ENCODE measurements at places on chromosomes 7 and 10.
A peak's percentile ranks its signal among the peaks of the same experiment; 100 is the strongest.

GRCh38 chr10:3493621-3494020 lies 291.4 kb downstream of the KLF6 start:
- DNase-seq, result no peak

GRCh38 chr10:17077346-17077781 lies 52.2 kb downstream of the CUBN start:
- no peak for DNase-seq

- no peak for DNase-seq
Observed at GRCh38 chr7:134724606-134725005, 54.8 kb upstream of the CALD1 start.

GRCh38 chr10:29841724-29842649 lies 207.2 kb upstream of the SVIL start:
- DNase-seq, result no peak

- no peak for DNase-seq
Observed at GRCh38 chr10:102832248-102832647, 5.0 kb downstream of the CYP17A1 start.

GRCh38 chr7:2306688-2307087 lies 7.6 kb downstream of the SNX8 start:
- no peak for DNase-seq

- peak; percentile 55 for DNase-seq
Observed at GRCh38 chr7:28560767-28561166, 148.4 kb downstream of the CREB5 start.

DNA sequence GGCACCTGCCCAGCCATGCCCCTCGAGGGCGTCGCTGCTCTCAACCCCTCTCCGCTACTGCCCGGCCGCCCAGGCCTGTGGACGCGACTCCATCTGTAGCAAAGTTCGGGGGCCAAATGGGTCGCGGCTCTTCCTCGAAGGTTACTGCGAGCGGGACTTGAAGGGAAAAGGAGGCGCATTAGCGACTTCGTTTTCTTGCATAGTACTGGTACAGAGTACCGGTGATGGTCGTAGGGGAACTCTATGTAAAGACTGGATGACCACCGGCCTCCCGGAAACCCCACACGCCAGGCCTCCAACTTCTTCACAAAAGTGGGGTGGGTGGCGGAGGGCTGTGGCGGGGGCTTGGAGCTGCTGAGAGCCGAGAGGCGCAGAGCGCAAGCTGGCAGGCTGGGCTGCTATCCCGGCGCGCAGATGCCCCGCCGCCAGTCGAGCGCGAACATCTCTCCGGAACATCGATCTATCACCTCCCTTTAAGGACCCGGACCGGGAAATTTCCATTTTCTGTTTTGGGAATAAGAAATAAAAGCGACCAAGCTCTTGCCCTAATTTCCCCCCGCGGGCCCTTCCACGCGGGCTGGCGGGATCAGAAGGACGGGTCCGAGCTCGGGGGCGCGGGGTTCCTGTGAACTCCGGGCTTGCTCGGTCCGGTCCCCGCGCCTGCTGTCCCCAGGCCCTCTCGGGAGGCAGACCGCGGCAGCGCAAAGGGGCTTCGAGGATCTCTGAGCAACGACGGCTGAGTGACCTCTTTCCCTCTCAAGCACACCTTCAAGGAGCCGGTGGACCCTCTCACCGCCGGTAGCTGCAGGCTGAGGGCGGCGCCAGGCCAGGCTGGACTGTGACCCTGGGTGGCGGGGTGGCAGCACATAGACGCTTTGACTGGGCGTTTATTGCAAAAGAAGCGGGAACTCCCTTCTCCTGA lies 12.2 kb upstream of the FEZF1 start:
- no peak for DNase-seq

DNA sequence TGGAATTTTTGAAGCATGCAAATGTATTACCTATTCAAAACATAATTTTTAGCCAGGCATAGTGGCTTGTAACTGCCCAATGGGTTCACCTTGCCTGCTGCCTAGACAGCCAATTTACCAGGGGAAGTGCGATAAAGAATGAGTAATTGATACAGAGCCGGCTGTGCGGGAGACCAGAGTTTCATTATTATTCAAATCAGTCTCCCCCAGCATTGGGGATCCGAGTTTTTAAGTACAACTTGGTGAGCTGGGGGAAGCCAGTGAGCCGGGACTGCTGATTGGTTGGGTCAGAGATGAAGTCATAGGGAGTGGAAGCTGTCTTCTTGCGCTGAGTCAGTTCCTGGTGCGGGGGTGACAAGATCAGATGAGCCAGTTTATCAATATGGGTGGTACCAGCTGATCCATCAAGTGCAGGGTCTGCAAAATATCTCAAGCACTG lies 29.1 kb upstream of the NRBF2 start:
- DNase-seq, result no peak

- no peak for DNase-seq
Observed at GRCh38 chr10:8978100-8978499, 923.6 kb downstream of the GATA3 start.

DNA sequence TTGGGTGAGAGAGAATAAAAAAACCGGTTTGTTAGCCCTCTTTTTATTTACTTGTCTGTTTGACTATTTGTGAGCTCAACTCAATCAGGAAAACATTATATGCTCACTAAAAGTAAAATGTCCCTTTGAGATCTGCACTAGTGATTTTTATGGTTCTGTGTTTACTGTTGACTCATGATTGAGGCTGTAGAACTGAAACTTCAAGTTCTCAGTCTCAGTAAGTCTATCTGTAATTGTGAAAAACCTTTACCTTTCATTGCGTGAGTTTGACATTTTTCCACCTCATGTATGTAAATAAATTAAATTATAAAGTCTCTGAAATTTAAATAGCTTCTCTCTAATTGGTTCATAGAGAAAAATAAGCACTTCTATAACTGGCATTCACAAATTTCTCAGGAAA lies 17.0 kb upstream of the CASD1 start:
- no peak for DNase-seq

DNA sequence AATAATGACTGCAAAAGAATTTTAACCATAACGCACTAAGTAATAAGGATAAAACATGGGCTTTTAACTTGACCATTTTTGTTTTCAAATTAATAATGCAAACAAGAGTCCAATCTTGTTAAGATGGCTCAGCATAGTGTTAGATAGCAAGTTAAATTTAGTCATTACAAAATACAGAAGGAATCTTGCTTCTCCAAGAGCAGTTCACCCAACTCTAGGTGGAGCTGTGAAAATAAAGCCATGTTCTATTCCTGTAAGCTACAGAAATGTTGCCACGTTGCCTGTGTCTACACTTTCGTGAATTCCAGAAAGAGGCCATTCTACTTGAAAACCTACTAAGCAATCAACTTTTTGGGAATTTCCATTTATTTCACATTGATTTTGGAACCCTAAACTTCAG lies 191.9 kb downstream of the SFMBT2 start:
- DNase-seq, result no peak

- no peak for DNase-seq
Observed at GRCh38 chr7:4079366-4079765, 602.7 kb upstream of the FOXK1 start.

- peak; percentile 49 for DNase-seq
Observed at GRCh38 chr7:44431091-44431608, 59.3 kb downstream of the NUDCD3 start.

GRCh38 chr7:51289623-51290303 lies 26.8 kb downstream of the COBL start:
- no peak for DNase-seq

DNA sequence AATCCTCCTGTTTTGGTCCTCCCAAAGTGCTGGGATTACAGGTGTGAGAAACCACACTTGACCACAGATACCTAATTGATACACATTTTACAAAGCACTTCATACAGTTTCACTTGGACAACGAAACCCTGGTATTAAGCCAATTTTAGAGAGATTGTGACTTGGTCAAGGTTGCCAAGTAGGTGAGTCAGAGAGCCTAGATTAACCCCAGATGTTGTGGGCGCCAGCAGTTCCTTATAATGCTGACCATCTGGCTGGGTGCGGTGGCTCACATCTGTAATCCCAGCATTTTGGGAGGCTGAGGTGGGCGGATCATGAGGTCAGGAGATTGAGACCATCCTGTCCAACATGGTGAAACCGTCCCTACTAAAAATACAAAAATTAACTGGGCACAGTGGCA lies 4.9 kb upstream of the PHKG1 start:
- no peak for DNase-seq

- DNase-seq, result no peak
Observed at GRCh38 chr10:29119374-29119773, 169.5 kb upstream of the LYZL1 start.

DNA sequence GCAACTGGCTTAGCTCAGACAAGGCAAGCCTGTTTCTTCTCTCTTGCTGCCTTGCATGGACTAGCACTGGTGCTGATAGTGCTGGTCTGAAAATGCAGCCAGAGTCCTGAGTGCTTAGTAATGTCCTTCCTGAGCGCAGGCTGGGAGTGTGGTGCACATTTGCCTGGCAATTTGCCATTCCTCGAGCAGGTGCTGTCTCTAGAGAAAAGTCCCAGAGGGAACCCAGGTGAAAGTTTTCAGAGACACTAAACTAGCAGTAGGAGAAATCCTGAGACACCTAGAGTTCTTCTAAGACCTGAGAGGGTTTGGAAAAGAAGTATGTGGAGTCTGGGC lies 1.9 kb downstream of the SFTPD start:
- no peak for DNase-seq

DNA sequence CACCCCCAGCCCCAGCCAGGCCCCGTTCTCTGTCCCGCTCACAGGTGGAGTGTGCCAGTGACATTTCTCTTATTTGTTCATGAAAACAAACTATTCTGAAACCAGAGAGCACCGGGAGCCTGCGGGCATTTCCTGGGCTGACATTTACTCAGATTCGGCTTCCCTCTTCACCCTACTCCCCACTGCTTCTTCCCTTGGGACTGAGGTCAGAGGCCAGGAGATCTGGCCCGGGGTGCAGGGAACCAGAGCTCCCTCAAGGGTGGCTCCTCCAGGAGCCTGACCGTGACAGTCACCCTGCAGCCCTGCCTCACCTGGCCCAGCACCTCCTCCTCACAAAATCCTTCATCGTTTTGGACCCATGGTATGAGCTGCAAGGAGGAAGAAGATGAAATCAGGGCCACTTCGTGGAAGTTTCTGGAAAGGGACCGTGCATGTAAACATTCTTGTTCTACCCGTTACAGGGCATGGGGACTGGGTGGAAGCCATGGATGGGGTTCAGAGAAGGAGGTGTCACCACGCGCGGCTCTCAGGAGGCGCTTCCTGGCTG lies 12.2 kb downstream of the BHLHA15 start:
- no peak for DNase-seq

- DNase-seq, result no peak
Observed at GRCh38 chr10:110413903-110414547, 83.7 kb upstream of the DUSP5 start.

DNA sequence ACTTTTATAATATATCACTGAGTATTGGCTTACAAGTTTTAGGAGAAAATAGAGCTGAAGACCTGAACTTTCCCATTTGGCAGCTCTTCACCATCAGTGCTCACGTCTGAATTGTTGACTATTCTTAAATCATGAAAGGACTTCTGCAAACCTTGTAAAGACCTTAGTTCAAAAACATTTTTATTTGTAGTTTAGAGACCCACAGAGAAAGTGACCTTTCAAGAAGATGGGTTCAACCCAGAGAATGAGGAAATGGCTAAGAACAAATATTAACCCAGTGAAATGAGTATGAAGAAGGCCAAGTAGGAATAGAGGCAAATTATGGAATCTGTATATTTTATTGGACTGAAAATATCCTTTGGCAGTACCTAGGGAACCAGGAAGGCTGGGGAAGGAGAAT lies 1151.1 kb downstream of the GATA3 start:
- no peak for DNase-seq

- DNase-seq, result no peak
Observed at GRCh38 chr7:139255290-139255689, 24.3 kb downstream of the UBN2 start.

DNA sequence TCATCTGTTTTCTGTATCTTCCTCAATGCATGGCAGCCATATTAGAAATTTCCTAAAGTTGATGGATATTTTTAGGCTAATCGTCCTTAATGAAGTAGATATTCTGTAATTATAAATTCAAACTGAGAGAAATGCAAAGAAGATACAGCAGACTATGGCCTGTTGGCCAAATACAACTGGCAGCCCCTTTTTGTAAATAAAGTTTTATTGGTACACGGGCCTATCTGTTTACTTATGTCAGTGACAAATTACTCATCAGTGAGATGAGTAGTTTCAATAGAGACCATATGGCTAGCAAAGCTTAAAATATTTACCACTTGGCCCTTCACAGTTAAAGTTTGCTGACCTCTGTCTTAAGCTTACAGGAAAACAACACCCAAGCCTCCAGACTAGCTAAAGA lies 112.3 kb downstream of the HTR7 start:
- DNase-seq, result no peak

- peak; percentile 47 for DNase-seq
Observed at GRCh38 chr7:44994877-44995554, 5.0 kb upstream of the CCM2 start.

GRCh38 chr10:21696302-21696701 lies 162.3 kb downstream of the MLLT10 start:
- DNase-seq, result no peak

- peak; percentile 35 for DNase-seq
Observed at GRCh38 chr7:142809671-142810070, 38.9 kb downstream of the PRSS2 start.

DNA sequence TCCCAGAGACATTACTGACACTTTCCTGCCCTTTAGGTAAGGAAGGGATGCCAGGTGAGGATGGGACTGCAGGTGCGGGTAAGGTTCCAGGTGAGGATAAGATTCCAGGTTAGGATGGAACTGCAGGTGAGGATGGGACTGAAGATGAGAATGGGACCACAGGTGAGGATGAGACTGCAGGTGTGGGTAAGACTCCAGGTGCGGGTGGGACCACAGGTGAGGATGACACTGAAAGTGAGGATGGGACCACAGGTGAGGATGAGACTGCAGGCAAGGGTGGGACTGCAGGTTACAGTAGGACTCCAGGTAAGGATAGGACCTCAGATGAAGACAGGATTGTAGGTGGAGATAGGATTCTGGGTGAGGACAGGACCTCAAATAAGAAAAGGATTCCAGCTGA lies 322.3 kb downstream of the WDR37 start:
- DNase-seq, result no peak

DNA sequence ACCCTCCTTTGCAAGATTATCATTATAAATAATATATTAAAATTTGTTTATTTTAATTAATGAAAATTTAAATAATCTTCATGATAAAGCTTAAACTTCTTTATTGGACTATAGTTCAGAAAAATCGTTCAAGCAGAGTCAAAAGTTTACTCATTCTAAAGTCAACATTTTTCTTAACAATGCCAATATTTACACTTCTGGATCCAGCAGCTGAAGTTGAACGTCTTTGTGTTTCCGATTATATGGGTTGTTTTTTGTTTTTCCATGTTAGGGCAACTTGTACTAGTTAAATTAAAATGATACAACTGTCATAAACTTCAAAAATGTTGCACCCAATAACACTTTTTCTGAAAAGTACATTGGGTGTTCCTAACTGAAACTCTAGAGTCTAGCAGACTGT lies 43.8 kb downstream of the GRB10 start:
- DNase-seq, result no peak

- DNase-seq, result no peak
Observed at GRCh38 chr7:125355899-125356298, 426.3 kb upstream of the POT1 start.

- no peak for DNase-seq
Observed at GRCh38 chr7:73906874-73907273, 45.9 kb downstream of the TMEM270 start.

- peak; percentile 33 for DNase-seq
Observed at GRCh38 chr10:3735175-3735574, 49.8 kb downstream of the KLF6 start.

- no peak for DNase-seq
Observed at GRCh38 chr10:35274498-35275060, 61.7 kb upstream of the CCNY start.

GRCh38 chr10:3779158-3779741 lies 5.8 kb downstream of the KLF6 start:
- DNase-seq, result no peak
